ENCODE measurements at places on chromosomes 7 and 10. TPM values are rescaled to one million over a fixed set of nuclear protein-coding genes. Genes with fewer than 3 reads are reported as not detected.

GPR26 gene
- not detected for total RNA-seq

HOXA4 gene
- 0.36 TPM for total RNA-seq

DNA sequence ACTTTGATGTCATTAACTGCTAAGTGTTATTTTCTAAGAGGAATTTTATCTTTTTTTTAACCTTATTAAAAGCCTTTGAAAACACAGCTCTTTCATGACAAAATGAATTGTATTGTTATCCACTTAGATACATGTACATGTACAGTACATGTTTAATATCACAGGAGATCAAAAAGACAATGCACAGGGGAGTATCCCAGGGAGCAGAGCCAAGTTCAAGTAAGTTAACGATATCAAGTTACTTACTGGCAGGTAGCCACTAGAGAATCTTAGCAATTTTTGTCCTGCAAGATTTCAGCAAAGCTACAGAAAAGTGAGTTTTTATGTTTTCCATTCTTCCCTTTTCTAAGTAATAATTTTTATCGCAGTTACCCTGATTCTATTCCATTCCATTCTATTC lies 33.9 kb upstream of the ARL4A start:
- no peak for DNase-seq

- DNase-seq: no peak
Observed at GRCh38 chr7:17669204-17669603, 271.1 kb downstream of the SNX13 start.

DNA sequence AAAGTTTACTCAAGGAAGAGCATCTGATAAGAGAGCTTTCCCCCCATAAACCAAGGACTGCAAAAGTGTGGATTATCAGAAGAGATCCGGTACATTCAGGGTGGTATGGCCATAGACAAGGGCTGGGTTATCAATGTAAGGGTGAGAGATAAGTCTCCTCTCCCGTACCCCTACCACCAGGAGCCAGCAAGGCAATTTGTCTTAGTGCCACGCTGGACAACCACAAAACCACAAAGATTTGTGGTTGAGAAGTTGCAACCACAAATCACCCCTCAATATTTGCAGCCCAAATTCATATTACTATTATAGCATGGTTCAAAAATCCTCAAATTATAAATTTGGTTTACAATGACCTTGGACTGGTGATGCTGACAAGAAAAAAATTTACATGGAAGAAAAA lies 2.3 kb upstream of the ZSCAN25 start:
- DNase-seq: no peak

CPA2 gene
- not detected for total RNA-seq

- no peak for DNase-seq
Observed at GRCh38 chr10:110996256-110996655, 76.9 kb downstream of the SHOC2 start.

- DNase-seq: no peak
Observed at GRCh38 chr10:60208676-60209269, 180.9 kb downstream of the ANK3 start.

- DNase-seq: no peak
Observed at GRCh38 chr10:66180581-66181318, 745.1 kb upstream of the LRRTM3 start.

DNA sequence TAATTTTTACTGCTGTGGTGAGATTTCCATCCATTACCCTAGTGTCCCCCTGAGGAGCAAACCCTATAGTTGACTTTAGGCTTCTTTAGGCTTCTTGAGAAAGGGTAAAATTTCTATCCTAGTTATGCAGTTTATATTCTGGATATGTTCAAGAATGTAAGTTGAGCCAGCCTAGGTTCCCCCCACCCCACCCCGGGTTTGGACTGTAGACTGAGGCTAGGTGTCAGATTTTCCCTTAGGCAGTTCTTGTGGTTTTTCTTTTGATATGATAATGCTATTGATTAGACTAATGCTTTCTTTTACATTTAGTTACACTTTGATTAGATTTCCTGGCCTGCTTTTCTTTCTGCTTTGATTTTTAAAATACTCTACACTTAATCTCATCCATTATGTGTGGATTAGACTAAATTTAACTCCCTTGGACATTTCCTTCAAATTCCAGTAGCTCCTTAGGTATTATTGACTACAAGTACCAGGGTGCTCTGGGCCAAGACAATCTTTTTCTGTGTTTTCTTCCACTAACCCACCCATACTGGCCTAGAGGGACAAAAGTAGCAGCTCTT lies 37.7 kb downstream of the NRF1 start:
- DNase-seq: no peak

AKR1C8 gene
- total RNA-seq: not detected

DNA sequence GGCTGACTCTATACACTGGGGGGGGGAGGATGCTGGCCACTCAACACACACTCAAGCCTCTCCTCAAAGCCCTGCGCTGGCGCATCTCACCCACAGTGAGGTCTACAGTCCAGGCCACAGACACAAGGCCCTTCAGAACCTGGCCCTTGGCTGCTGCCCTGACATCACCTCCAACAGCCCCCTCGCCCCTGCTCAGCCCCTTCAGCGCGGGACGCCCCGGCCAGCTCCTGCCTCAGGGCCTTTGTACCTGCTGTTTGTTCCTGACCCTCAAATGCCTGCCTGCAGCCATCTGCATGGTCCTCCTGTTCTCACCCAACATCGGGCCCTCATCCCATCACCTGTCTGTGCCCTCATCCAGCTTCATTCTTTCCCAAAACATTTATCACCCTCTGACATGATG lies 572.6 kb downstream of the DNAJB6 start:
- no peak for DNase-seq

CNTNAP2 gene
- total RNA-seq: 0.22 TPM

VGF gene
- total RNA-seq: not detected

DNA sequence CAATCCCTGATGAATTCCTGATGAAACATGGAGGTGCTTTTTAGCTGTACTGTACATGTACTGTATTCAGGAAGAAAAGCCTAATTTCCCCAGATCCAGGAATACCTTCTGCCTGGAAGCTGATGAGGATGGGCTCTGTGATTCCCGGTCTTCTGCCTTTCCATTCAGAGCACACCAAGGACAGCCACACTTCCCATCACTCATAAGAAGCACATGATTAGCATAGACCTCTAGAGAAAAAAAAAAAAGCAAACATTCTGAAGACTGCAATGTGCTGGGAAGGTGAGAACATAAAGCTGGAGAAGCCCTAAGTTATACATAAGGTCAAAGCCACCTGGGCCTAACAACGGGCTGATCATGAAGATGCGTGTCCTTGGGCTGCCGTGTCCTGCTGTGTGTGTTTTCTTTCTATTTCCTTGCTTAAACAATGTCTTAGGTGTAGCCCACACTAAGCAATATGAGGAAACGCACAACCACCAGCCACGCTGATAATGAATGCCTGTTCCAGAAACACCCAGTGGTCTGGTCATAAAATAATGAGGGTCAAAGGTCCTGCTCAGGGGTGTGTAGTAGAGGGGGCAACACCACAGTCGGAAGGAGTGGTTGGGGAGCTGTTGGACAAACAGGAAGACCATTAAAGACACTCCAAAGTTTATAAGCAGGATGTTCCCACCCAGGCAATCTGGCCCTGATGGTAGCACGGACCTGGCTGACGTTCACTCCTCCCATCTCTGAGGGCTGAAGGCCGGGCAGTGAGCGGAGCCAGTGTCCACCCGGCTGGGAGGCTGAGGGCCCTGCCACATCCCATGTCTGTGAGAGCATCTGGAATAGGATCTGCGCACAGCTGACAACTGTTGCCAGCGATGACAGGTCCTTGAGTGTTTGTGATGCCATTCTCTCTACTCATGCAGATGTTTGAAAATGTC lies 7.9 kb downstream of the PKD1L1 start:
- DNase-seq: no peak

DNA sequence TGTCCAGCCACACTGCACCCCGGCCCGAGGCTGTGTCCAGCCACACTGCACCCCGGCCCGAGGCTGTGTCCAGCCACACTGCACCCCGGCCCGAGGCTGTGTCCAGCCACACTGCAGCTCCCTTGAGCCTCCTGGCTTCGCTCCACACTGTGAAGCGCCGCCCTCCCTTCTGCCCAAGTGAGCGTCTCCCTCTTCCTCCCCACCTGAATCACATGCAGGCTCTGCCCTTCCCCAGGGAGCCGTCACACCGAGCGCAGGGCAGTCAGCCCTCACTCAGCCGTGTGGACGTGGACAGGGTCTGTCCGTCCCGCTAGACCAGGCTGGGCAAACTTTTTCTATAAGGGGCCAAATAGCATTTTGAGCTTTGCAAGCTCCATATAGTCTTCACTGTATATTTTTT lies 27.6 kb downstream of the CFAP46 start:
- DNase-seq: no peak

TBL2 gene
- total RNA-seq: 16.7 TPM

GRCh38 chr7:75729851-75730274 lies 8.9 kb downstream of the HIP1 start:
- peak; percentile 51 for DNase-seq

DNA sequence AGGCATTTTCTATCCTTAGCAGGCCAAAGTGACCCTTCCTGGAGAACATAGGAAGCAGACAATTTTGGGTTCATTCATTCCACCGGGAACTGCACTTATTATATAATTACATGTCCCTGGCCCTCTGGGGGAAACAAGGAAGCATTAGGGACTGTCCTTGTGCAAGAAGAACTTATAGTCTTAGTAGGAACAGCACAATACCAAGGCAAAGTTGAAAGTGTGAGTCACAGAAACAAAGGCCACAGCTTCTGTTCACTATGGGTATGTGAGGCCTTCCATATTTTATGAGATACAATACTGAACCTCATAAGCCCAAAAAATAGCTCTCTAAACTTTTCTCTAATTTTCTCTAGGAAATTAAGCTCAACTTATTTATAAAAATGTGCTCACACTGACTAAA lies 18.4 kb upstream of the AKR1B10 start:
- DNase-seq: no peak

DNA sequence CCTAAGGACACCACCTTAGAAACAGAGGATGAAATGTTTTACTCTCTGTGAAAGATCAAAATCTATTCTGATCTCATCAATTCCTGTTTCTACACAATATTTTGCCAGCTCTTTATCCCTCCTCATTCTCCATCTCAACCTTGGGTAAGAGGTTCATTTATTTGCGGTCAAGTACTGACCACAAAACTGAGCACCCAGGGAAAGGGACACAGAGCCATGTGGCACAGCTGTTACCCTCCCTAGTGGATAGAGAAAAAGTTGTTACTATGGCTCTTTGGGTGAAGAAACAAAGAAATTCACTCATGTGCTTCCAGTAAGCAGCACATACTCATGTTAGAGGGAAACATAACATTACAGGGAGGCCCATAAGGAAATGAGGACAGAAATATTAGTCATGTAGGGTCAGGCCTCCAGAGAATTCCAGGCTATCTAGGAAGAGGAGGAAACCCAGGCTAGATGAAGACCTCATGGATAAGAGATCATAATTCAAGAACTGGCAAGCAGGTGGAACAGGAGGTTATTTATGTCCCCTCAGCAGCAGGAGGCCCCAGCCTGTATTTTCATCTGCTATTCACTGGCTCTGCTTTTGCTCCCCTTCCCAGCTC lies 114.5 kb downstream of the ATE1 start:
- no peak for DNase-seq

DNA sequence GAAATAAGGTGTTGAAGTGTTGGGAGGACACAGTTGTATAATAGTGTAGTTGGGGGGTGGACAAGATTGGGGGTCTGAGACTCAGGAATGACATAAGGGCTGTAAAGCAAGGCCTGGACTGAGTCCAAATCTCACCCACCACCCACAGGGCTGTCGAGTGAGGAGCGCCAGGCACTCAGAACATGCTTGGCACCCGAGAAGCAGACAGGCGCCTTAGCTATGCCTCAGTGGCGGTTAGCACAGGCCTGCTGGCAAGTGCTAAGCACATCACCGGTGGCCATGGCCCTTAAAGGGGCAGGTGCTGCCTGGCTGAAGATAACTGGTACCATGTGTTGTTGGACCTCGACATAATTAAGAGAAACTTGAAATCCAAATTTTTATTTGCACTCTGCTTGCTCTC lies 90.7 kb downstream of the COL13A1 start:
- no peak for DNase-seq

GRCh38 chr7:101108961-101109360 lies 17.9 kb upstream of the SERPINE1 start:
- no peak for DNase-seq

GRCh38 chr7:149729586-149729982 lies 43.8 kb downstream of the ZNF467 start:
- DNase-seq: no peak

- DNase-seq: no peak
Observed at GRCh38 chr7:156920076-156920475, 27.1 kb upstream of the LMBR1 start.

LRIT1 gene
- total RNA-seq: not detected

DNA sequence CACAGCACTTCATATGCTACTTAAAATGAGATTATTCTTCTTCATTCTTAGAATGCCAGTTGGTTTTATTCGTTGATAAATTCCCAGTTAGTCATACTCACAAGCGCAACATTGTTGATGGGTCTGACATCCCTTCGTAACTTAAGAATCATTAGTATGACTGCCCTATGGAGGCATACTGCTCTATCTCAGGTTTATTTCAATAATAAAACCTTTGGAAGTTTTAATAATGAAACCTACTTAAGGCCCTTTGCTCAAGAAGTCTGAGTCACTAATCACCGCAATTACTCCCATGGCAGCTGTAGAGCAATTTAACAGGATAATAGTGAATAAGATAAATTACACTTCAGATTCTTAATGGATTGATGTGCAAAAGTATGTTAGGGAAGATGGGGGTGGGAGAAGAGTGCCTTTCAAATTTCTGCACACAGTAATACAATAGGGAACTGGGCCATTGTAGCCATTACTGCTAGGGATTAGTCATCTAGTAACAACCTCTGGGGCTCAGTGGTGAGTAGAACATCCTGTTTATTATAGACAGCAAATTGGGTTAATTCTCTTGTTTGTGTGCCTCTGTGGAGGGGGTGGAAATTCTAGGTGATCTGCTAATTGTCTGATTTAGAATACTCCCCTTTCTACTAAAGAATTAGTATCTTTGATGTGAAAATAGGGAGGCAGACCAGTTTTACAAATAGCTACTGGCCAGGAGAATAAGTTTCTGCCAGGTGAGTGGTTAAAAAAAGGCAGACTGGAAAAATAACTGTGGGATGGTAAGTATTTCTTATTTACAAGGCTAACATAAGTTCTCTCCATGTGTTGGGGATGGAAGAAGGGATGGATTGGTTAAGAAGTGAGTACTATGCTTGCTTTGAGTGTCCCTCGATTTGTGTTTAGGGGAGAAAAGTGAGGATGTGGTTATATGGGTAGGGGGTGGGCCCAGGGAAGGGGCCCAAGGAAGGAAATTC lies 74.5 kb upstream of the VKORC1L1 start:
- DNase-seq: no peak

Data from CD8-positive, alpha-beta T cell (primary cell).